ENCODE measurements at places on chromosomes 11 and 22.

- DNase-seq: no peak
Observed at GRCh38 chr11:5274395-5274794, 4.7 kb upstream of the HBE1 start.

DNA sequence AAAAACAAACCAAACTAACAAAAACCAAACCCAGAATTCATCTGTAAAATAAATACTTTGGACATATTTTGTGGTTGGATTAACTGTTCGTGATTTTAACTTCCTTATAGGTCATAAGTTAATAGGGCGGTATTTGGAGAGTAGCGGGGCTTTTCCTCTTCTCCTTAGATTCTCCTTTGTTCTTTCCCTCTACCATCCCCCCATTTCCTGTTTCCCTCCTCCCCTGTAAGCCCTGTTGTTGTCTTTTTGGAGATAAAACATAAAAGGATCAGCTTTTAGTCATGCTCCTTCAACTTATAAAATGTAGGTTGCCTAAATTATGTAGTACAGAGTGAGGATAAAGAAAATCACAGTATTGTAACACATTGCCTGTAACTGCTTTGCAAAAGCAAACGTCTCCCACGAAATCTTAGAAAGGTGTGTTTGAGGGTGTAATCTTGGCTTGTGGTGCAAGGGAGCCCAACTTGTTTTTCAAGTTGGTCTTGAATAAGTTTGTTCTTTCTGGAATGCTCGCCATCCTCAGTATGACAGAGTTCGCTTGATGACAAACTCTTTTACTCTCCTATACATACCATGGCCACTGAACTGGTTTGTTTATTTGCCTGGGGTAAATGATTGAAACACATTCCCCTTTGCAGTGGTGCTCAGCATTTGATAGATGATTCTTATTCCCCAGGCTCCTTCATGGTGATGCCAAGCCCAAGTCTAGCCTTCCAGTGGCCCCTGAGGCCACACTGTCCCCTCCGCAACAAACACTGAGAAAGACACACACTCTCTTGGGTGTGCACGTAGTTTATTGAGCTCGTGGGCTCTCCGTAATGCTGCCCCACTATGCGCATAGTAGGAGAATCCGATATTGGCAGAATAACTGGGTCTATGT is 49.4 kb downstream of the TEAD1 start:
- peak; percentile 55 for DNase-seq

GRCh38 chr22:28147401-28147800 is 228.3 kb upstream of the PITPNB start:
- DNase-seq: no peak

- DNase-seq: no peak
Observed at GRCh38 chr22:29979777-29980321, 96.9 kb downstream of the MTMR3 start.

GRCh38 chr11:101705972-101706371 is 122.2 kb upstream of the TRPC6 start:
- no peak for DNase-seq

All from astrocyte of the spinal cord (primary cell).